Activated naive CD4-positive, alpha-beta T cell treated with anti-CD3 and anti-CD28 coated beads, Interleukin-2, amount 50 U/mL, for 72 hours (primary cell): ENCODE measurements at places on chromosomes 12 and 14.

DNA sequence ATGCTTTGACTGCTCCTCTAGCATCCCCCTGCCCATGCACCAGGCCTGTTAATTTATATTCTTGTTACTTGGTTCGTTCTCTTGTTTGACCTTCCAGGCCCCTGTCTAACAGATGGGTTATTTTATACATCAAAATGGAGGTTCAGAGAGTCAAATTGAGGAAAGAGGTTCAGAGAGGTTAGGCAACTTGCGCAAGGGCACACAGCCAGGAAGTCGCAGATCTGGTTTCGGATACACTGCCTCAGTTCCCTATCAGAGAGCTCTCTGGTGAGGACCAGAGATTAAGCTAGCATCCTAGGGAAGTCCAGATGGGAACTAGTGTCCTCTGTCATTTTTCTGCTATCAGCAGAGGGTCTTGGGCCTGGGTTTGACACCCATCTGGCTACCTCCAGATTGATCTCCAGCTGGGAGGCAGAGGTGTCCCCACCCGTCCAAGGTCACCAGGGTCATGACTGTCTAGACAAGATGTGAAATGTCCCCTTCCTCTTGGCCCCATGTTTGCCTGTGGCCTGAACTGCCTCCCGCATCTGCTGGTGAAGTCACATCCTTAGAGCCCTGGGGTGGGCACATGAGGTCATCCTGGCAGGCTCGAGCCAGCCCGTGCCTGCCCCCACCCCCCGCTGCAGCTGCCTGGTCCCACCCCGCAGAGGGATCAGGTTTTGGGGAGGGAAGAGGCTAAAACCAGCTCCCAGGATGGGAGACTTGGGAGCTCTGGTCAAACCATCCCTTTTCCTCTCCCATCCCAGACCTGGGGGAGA, 84.3 kb upstream of the NCOR2 start:
- no peak for DNase-seq

DNA sequence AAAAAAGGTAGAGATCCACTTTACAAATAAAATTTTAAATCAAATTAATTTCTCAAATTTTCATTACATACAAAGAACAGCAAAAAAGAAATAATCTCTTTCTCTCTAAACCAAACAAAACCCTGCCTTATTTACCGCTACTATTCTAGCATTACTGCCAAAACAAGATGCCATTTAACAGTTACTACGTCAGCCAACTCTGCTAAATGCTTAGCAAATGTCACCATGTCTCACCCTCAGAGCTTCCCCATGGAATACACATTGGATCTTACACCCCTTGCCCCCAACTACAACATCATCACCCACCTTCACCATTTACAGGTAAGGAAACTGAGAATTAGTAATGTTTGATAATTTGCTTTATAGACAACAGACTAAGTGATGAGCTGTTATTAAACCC, 23.0 kb upstream of the NR2C1 start:
- DNase-seq = no peak

- no peak for DNase-seq
Observed at GRCh38 chr14:104554608-104555429, 24.7 kb upstream of the C14orf180 start.

GRCh38 chr12:123741937-123742572, 20.0 kb upstream of the DNAH10 start:
- DNase-seq = no peak

- no peak for DNase-seq
Observed at GRCh38 chr14:95183082-95183481, 25.8 kb upstream of the DICER1 start.
